ENCODE measurements at places on chromosomes 13 and 19.

GRCh38 chr19:49272204-49272603 is 52.8 kb downstream of the SLC6A16 start:
- DNase-seq: peak; percentile 92

GRCh38 chr13:40553356-40553755 is 113.1 kb downstream of the FOXO1 start:
- DNase-seq: no peak

GRCh38 chr19:40607311-40608239 is 6.4 kb downstream of the LTBP4 start:
- DNase-seq: peak; percentile 69

DNA sequence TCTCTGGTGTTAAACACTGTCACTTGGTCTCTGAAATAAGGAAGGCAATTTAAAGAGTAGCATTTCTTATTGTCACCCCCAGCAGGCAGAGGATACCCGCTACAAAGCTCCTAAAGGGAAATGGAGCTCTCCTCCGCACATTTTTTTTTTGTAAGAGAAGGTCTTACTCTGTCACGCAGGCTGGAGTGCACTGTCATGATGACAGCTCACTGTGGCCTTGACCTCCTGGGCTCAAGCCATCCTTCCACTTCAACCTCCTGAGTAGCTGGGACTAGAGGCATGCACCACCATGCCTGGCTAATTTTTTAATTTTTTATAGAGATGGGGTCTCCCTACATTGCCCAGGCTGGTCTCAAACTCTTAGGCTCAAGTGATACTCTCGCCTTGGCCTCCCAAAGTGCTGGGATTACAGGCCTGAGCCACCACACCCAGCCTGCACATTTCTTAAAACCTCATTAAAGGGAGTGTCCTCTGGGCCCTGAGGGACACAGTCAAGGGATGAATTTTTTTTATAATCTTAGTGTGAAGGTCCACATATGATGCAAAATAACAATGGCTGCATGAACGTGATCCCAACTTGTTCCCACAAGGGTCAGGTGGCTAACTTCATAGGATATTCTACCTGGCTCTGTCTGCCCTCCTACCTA is 32.1 kb downstream of the SLC25A30 start:
- no peak for DNase-seq

DNA sequence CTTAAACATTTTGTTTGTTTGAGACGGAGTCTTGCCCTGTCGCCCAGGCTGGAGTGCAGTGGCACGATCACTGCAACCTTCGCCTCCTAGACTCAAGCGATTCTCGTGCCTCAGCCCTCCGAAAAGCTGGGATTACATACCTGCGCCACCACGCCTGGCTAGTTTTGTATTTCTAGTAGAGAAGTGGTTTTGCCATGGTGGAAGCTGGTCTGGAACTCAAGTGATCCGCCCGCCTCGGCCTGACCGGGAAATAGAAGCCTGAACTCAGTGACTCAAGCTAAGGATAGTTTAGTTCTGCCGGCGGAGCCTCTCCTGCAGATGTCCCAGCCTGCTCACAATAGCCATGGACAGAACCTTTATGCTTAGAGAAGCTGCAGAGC is 53.0 kb upstream of the ZNF254 start:
- peak; percentile 62 for DNase-seq

DNA sequence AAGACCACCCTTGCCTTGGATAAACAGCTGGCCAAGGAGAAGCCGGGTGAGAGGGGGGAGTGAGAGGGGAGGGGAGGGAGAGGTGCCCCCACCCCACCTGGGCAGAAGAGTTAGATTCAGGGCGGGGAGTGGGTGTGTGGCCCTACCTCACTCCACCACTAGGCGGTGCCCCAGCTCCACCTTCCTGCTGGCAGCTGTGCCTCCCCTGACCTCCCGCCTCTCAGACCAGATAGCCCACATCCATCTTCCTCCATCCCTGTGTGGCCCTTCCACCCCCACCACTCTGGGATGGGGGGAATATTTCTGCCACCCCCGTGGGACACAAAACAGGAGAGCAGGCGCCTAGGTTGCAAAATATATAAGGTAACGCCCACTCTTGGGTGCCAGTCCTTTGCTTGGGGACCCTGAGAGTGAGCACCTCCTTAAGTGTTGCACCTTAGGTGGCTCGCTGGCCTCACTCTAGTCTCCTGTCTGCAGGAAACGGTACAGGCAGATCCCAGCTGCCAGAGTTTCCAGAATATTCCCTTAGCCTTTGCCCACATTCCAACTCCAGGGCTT is 13.8 kb upstream of the EHD2 start:
- peak; percentile 58 for DNase-seq

DNA sequence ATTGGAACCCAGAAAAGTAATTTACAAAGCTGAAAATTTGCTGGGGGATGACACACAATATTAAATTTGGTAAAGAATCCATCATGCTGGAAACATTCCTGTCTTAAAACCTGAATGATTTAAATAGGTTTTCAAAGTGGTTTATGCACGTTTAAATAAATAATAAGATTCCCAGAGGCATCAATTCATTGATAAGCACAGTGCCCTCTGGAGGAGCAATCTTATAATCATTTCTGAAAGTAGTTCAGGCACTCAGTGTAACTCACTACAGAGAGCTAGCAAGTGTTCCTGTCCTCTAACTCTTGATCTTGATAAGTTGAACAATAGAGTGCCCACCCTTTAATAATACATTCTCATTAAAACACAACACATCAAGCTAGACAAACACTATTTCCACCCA is 43.5 kb upstream of the SHISA2 start:
- DNase-seq: no peak

Measured in MCF 10A (cell line).